Activated CD4-positive, alpha-beta T cell treated with anti-CD3 and anti-CD28 coated beads, Interleukin-2, amount 50 U/mL, for 4 hours (primary cell): ENCODE measurements at places on chromosomes 16 and 17.

DNA sequence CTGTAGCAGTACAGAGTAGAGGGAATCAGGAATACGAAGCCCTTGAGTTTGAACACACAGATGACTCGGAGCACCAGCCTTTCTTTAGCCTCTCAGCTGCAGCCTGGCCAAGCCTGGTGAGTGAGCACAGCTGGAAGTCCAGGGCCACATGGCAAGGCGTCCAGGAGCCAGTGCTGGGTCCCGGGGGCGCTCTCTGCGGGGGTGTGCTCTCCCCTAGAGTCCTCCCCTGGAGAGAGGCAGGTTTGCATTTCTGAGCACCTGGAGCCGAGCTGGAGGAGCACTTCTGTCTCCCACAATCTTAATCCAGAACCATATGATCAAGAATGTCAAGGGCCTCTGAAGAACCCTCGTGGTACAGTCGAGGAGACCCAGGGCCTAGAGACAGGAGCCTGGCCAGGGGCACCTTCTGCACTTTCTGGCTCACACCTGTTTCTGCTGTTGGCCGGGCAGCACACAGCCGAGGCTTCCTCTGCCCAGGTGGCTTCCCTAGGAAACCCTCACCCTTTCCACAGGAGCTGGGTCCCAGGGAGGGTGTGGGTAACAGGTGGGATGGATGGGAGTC, 78.3 kb downstream of the PLD6 start:
- no peak for DNase-seq

- DNase-seq = no peak
These were observed 260.8 kb upstream of the TNRC6C start for GRCh38 chr17:77697480-77698400.

GRCh38 chr17:65696739-65697394, 135.4 kb upstream of the AXIN2 start:
- no peak for DNase-seq

- DNase-seq = no peak
These were observed 341.1 kb downstream of the PMP22 start for GRCh38 chr17:14923981-14924380.

DNA sequence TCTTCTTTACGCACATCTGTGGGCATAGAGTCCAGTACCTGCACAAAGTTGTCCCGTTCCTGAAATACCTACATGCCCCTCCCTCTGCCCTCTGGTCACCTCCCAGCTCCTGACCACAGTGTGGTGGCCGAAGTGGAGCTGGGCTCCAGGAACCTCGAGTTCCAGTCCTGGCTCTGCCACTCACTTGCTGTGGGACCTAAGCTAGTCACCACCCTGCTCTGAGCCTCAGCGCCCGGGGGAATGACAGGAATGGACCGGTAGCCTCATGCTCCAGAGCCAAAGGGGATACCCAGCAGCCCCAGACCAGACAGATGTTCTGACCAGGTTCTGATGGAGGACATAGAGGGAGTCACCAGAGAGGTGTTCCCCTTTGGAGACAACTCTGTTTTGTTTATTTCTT, 26.7 kb upstream of the ITGA3 start:
- DNase-seq = no peak

- DNase-seq = no peak
These were observed 40.0 kb downstream of the RTN4RL1 start for GRCh38 chr17:1985093-1985492.
